ENCODE measurements at places on chromosomes 1 and 21.

- DNase-seq = peak; percentile 48
These were observed 48.1 kb upstream of the ENAH start for GRCh38 chr1:225700889-225701465.

- DNase-seq = peak; percentile 79
These were observed 214.5 kb downstream of the VAV3 start for GRCh38 chr1:107750364-107750959.

GRCh38 chr1:82319546-82319945 lies 518.8 kb downstream of the ADGRL2 start:
- peak; percentile 17 for DNase-seq

DNA sequence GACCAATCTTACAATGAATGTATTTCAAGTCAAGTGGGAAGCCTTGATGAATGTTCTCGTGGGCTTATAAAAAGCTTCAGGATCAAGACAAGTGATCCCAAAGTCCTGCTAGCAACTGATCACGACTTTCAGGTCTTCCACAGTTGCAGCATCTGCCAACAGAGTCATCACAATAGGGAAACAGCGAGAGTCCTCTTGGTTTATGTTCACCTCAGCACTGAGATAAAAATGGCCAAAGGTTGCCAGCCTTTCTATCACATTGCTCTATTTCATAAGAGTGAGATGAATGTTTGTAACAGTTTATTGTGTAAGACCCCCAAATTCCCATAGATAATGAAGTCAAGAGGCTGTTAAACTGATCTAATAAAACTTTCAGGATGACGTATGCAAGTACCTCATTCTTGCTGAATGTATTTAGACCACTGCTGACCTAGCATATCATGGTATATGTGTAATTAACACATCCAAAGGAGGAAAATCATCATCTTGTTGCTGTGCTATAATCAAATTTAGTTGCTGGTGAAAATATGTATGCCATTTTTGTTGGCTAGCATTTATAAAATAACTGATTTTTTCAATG lies 150.6 kb downstream of the TGFBR3 start:
- no peak for DNase-seq

DNA sequence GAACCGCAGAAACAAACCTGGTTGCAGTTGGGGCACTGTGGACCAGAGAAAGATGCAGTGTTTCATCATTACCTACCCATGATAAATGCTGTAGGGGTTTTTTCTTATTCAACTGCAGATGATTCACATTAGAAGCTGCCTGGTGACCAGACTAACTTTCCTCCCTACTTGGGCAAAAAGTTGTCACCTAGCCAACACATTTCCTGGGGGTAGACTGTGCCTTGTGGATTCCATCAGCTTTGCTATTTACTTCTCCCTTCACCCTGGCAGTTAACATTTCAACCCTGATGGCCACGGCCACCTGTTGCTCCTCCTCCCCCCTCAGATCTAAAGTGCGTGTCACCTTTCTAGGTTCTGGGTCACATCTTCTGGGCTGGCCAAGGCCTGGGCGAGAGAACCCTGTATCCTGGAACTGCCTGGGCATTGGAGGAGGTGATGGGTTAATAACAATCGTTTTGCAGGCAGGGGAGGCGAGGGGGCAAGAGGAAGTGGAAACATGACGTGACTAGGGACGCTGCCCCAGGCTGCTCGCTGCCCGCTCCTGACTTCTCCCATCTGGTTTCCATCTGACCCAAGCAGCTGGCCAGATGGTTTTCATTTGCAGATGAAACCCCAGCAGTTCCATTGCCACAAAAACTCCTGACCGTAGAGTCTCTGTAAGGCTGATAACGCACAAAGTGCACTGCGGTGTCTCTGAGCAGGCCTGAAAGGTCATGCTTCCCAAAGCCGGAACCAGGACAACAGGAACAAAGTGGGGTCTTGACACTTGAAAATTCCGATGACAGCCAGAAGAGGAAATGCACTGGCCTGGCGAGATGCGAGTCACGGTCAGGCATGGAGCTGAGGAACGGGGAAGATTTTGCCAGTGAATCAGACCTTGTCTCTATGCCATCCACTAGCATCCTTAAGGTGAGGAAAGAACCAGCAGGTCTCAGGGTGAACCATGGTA lies 36.6 kb downstream of the CAPZB start:
- DNase-seq = peak; percentile 86

GRCh38 chr21:17794518-17795145 lies 24.5 kb downstream of the C21orf91 start:
- DNase-seq = no peak
